Tibial nerve (tissue), 4 donors: ENCODE measurements at places on chromosomes 4 and X. TPM values are rescaled to one million over a fixed set of nuclear protein-coding genes. Genes with fewer than 3 reads are reported as not detected.

Gene AKAP4
- total RNA-seq: not detected

Gene CT45A5
- total RNA-seq: not detected

Gene AFM
- total RNA-seq: not detected

Gene NMU
- total RNA-seq: 1.3 TPM

Gene CPZ
- total RNA-seq: 11.7 TPM

Gene ATP7A
- total RNA-seq: 9.9 TPM

Gene CXCL3
- 1.5 TPM for total RNA-seq

Gene USP27X
- total RNA-seq: 2.2 TPM

Gene SMIM10
- 15.3 TPM for total RNA-seq

Gene FGD1
- total RNA-seq: 9.3 TPM

Gene RAB39B
- total RNA-seq: 0.84 TPM

Gene NALF2
- not detected for total RNA-seq

Gene GAGE12E
- total RNA-seq: not detected

Gene TRIM61
- total RNA-seq: not detected

Gene ZNF630
- total RNA-seq: 4.5 TPM

Gene EDNRA
- 25.5 TPM for total RNA-seq

- DNase-seq: no peak
Measured at GRCh38 chrX:100973411-100973810, 3.9 kb downstream of the ARL13A start.

DNA sequence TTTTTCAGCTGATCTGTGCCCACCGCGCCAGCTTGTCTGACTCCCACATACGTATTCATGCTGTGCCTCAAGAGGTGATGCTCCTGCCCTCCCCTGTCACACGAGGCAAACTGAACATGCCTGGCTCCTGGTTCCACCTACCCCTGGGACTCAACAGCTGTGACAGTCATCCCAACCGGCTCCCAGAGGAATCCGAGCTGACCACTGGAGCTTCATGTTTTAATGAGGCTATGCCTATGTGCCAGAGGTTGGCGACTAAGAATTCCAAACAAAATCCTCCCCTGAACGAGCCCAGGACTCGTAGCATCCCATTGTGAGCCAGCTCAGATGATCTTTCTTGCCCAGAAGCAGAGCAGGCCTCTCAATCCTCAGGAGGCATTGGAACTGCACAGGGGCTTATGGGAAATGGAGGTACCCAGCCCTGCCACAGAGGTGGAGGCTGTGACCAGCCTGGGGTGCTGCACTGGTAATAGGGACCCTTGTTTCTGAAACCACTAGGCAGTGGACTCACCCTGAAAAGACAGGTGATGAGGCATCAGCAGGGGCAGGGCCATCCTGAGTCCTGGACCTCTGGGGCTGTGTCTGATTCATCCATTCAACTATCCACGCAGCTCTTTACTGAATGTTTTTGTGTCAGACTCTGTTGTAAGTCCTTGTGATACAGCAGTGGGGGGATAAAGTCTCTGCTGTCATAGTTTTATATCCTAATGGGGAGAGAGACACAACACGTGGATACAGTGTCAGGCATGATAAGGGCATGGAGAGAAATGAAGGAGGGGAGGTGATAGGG, 325.0 kb downstream of the EVC2 start:
- DNase-seq: no peak

GRCh38 chr4:39808231-39808749, 110.4 kb downstream of the UBE2K start:
- DNase-seq: no peak

- DNase-seq: no peak
Measured at GRCh38 chrX:107713543-107714205, 61.9 kb downstream of the TSC22D3 start.

DNA sequence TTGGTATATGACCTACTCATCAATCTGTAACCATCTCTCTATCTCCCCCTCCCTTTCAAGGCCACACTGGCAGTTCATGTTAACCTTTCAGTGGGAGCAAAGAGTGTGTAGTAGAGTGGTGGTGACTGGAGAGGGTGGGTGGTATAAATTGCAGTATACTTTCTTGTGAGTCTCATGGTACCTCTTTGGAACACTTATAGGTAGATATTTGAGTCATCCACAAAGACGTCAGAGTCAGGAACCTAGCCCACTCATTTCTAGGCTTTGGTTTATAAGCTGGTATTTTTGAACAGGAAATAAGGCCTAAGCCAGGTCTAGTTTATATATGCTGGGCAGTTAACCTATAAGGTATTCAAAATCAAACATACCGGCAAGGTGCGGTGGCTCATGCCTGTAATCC, 36.3 kb downstream of the RLIM start:
- no peak for DNase-seq

DNA sequence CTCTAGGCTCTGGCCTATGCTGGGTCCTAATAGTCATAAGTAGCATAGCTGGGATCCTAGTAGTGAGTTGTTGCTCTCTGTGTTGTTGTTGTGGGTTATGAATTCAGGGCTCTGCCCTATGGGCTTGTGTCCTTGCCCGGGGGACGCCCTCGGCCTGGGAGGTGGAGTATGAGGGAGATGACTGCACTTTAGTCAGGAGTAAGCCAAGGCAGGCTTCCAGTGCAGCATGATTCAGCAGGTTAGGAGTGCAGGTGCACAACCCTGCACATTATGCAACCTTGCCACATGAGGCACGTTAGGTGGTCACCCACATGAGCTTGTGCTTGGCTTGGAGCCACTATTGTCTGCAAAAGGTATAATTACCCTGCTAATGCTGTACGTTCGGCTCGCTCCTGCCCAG, 58.4 kb upstream of the CCDC149 start:
- no peak for DNase-seq

GRCh38 chrX:154452823-154453222, 5.3 kb upstream of the PLXNA3 start:
- DNase-seq: no peak

DNA sequence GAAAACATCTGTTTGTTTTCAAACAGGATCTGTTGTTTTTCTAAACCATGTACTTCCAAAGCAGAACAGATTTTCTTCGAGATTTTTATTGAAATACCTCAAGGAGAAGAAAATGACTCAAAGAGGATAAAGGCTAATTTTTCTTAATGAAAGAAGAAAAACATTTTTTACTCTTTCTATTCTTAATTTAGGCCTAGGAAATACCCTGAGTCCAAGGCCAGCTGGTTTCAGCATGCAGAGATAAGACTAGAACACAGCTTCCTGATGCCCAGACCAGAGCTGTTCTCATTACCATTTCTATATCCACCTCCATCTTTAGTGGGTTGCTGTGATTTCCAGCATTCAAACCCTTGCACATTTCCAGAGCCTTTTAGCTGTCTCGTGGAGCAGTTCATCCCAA, 18.3 kb downstream of the GAB1 start:
- DNase-seq: no peak

GRCh38 chr4:170978990-170979389, 834.2 kb upstream of the GALNTL6 start:
- no peak for DNase-seq

DNA sequence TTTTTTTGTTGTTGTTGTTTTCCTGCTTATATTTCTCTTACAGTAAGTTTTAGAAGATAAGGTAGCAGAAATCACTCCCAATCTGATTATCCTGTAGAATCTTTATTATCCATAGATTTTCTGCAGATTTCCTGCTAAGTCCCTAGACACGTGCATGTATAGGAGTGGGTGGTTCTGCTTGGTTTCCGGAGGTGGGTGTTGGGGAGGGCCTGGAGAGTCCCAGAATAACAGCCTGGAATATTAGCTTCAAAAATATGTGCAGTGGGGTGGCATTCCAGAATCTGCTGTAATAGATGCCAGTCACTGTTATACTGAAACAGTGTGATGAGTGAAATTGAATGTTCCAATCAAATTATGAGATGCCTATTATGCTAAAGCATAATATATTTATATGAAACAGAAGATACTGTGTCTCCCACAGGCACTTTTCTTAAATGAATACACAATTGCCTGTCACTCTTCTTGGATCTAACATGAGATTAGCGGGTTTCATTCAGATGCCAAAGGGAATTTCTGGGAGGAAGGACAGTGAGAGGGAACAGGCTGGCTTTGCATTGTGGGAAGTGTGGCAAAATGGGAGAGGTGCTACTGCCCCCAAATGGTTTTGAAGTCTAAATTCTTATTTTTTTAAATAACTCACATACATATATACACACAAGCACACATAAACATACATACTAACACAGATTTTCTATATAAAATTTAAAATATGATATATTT, 37.6 kb downstream of the C4orf50 start:
- no peak for DNase-seq

DNA sequence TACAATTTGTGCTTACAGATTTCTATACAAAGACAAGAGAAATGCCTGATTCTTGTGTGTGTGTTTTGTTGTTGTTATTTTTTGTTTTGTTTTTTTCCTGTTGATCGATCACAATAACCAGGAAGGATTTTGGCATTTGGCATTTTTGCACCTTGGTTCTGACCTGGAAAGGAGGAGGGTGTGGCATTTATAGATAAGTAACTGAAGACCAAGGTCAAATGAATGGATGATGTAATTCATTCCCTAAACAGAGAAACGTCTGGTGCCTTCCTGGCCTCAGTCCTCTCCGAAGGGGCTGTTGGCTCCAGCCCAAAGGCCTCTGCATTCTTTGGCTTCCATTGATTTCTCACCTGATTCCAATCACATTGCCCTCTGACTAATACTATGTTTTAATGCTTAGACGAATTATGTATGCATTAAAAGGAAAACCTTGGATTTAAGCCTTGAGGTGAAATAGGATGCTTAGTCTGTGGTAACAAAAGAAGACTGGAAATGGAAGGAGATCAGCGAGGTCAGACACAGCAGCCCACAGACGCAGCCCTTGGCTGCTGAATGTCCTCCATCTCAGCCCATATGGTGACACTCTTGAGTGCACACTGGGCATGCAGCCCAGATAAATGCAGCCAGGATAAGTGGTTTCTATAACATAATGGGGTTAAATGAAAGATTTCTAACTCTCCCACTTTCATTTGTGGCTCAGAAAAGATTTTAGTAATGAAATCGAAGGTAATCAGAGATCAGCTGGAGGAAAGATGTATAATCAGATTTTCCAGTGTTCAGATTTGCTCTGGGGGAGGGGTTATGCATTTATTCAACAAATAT, 60.5 kb upstream of the TRIM2 start:
- no peak for DNase-seq

DNA sequence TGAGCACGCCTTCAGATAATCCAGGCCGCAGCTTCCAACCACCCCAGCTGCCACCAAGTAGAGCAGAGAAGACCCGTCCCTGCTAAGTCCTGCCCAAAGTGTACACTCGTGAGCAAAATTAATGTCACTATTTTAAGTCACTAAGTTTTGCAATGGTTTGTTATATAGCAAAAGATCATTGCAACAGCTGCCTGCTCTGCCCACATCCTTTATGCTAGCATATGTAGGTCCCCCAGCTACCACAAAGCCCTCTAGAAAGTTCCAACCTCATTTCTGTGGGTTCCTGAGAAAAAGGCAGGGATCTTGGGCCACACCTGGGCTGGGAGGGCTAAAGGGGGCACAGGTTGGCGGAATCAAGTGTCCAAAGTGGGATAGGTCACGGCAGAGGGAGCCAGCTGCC, 346.9 kb downstream of the BCOR start:
- DNase-seq: no peak

GRCh38 chrX:8049827-8050226, 121.2 kb downstream of the VCX2 start:
- DNase-seq: no peak

GRCh38 chr4:40848251-40848650, 98.5 kb downstream of the NSUN7 start:
- no peak for DNase-seq

DNA sequence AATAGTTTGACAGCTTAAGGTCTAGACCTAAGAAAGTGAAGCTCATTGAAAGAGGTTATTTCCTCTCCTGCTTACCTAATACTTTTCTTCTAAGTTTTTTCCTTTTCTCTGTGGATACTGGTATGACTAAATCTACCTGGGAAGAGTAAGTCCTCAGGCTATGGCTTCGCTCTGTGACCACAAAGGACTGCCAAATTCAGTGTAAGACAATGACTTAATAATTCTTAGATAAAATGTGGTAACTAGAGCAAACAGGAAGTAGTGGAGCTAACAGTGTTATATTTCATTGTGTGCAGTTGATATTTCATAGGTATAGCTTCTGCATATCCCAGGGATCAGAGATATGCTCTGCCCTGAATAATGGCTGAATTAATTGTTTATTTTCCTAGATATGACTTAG, 418.9 kb downstream of the CCSER1 start:
- no peak for DNase-seq

GRCh38 chr4:21226637-21227538, 526.6 kb downstream of the PACRGL start:
- no peak for DNase-seq

DNA sequence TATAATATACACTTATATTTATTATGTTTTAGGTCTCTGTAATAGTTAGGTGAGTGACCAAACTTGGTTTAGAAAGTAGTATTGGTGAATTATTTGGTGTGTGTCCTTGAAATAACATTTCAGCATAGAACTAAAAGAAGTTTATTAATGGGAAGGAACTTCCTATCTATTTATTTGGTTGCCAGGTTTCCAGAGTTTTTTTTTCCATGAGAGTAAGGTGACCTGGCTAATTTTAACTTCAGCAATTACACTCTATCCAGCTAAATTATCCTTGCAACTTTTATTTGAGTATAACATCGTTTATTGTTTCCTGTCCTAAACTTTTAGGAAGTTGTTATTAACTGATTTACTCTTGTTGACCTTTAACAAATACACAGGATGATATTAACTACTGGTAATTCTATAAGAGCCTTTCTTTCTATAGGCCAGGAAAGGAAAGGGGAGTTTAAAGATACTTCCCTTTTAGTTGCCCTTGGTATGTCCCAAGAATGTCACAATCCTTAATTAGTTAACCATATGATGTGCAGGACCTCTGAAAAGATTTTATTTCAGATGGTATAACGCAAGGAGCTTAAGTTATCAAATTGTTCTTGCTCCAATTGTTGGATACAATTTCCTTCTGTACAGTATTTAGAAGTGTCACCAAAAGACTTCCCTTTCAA, 18.9 kb downstream of the PRDM8 start:
- no peak for DNase-seq

- DNase-seq: no peak
Measured at GRCh38 chr4:26931451-26931850, 70.8 kb downstream of the STIM2 start.

- no peak for DNase-seq
Measured at GRCh38 chr4:177285953-177286352, 23.7 kb upstream of the NEIL3 start.

- DNase-seq: no peak
Measured at GRCh38 chr4:72344418-72344817, 224.6 kb downstream of the ADAMTS3 start.

DNA sequence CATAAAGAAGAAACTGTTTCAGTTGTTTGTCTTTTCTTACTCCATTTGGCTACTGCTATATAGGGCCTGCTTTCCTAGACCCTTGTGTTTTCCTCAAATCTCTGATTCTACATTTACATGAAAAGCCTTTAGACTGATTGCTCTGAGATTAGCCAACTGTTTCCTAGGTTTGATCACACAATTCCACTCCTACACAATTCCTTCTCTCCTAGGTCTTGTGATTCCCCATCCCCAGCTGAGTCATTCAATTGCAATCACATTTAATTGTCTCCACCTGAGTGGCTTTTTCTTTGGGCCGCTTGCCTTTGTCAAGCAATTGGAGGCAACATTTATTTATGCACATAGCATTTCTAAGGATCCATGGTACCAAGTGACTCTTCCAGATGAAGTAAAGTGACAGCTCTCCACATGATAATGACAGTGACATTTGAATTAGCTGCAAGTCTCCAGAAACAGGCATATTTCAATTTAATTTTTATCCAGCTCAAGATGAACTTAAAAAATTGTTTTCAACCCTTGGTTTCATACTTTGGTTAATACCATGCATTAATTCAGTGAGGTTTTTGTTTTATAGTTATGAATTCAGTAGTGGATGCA, 35.8 kb downstream of the ATXN3L start:
- DNase-seq: no peak
